ENCODE measurements at places on chromosomes 2 and 18. TPM values are rescaled to one million over a fixed set of nuclear protein-coding genes. Genes with fewer than 3 reads are reported as not detected.
A peak's percentile ranks its signal among the peaks of the same experiment; 100 is the strongest.

SCYGR4 gene
- total RNA-seq: not detected

LHCGR gene
- not detected for total RNA-seq

DYSF gene
- total RNA-seq: 82.1 TPM

NR4A2 gene
- 0.11 TPM for total RNA-seq

NOL4 gene
- not detected for total RNA-seq

EFEMP1 gene
- 3,607 TPM for total RNA-seq

MYCN gene
- total RNA-seq: 3.1 TPM

SOWAHC gene
- total RNA-seq: 6.4 TPM

KIF5C gene
- under 0.01 TPM for total RNA-seq

- DNase-seq: no peak
Observed at GRCh38 chr2:126399001-126399400, 257.0 kb upstream of the GYPC start.

DNA sequence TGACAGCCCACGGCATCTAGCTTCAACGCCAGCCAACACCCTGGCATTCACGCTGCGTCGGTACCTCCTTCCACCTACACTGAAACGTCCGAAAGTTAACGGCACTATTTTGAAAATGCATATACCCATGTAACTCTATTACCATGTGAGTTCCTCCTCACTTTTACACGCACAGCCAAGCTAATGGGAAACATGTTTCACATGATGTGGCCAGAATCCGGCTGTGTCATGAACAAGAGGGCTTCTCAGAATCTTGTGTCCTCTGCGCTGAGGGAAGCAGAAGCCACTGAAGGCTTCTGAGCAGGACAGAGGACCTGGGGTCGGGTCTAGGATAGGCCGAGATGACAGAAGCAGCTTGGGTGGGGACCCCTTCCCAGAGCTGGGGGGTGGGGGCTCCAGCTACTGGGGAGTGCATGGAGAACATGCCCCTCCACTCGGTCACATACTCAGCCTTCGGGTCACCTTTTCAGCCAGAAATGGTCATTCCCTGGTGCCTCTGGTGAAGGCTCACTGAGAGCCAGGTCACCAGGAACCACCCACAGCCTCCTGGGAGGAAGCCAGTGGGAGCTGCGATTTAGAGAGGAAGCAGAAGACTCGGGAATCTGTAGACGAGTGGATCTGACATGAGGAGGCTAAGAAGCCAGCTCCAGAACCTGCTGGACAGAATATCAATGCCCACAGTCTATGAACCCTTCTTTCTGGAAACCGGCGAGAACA, 41.5 kb downstream of the HDAC4 start:
- DNase-seq: no peak

DNA sequence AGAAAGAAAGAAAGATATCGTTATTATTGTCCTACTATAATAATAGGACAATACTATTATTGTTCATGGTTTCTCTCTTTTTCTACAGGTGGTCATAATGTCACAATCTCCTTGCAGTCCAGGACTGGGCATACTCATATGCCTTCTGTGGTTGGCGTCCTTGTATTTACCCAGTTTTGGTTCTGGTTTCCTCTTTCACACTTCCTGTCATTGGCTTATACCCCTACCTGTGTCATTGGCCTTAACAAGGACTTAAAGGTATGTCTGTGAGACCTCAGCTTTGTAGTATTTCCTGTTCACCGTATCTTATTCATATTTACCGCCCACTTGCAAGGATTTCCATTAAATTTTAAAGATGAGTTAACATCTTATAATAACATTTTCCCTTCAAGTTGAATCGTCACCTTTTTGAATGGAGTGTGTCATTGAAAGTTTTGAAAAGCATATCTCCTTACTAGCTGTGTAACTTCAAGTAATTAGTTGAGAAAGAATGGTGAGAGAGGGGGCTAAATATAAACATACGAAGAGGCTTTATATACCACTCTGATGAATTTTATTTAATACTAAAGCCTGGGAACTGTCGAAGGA, 36.5 kb upstream of the HTR2B start:
- DNase-seq: no peak

- DNase-seq: no peak
Observed at GRCh38 chr18:3594760-3595368, 144.9 kb downstream of the TGIF1 start.

- no peak for DNase-seq
Observed at GRCh38 chr2:48001498-48001897, 95.2 kb upstream of the FBXO11 start.

DNA sequence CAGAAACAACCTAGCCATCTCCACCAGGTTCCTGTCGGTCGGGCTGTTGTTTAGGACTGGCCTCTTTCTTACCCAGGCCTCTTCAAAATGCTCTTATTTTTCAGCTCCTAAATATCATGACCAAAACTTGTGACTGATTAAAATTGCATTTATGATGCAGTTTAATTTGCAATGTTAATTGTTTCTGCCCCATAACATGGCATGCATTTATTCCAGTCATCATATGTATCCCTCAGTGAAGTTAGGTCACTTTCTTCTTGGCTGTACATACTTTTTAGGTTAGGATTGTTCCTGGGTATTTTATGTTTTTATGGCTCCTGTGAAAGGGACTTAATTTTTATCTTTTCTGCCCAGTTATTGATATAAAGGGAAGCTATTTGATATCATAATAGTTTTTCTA, 50.6 kb downstream of the CHRNA1 start:
- DNase-seq: no peak

GRCh38 chr2:223536546-223536945, 65.6 kb downstream of the SCG2 start:
- no peak for DNase-seq

DNA sequence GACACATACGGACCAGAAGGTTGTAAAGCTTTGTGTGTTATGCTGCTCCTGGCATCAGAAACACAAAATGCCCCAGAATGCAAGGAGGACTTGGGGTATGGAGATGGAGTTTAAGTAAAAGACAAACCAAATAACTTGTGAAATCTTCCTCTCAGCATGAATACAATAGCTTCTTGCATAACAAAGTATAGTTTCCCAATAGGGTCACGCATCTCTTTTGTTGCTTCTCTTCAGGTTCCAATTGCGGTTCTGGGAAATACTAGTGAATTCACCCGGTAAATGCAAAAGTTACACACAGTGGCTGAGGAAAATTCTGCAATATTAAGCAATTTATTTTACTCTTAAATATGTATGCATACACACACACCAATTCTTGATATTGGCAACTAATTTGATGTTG, 339.2 kb upstream of the EPHA4 start:
- DNase-seq: no peak

- no peak for DNase-seq
Observed at GRCh38 chr2:5616019-5616418, 76.2 kb upstream of the SOX11 start.

GRCh38 chr18:61216051-61216450, 117.2 kb upstream of the CDH20 start:
- DNase-seq: no peak

GRCh38 chr2:174561283-174561971, 36.2 kb downstream of the WIPF1 start:
- DNase-seq: no peak

- peak; percentile 94 for DNase-seq
Observed at GRCh38 chr2:101328474-101329007, 20.0 kb upstream of the RNF149 start.

DNA sequence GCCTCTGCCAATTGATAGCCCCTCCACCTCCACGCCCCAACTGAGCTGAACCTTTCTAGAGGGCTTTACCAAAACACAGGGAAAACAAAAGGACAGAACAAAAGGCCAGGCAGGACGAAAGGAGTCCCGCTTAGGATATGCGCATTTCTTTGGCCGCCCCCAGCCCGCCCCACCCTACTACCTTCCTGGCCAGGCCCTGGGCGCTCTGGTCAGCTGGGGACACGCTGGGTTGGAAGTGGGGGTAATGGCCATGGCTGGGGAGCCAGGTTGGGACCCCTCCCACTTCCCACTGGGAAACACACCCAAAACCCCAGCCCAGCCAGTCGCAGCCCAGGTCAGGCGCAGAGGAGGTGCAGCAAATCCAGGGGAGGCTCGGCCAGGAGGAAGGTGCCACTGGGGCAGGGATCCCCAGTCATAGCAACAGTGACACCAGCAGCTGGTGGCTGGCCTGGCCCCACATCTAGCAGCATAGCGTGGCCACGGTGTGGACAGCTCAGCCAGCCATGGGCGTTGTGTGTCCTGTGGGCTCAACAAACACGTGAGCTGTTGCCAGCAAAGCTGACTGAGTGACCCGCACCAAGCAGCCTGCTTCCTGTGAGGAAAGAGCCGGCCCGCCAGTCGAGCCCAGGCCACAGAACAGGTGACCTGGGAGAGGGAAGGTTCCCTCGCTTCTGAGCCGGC, 24.6 kb upstream of the B3GNT7 start:
- no peak for DNase-seq

GRCh38 chr2:233668605-233669260, 3.0 kb upstream of the UGT1A9 start:
- DNase-seq: no peak

DNA sequence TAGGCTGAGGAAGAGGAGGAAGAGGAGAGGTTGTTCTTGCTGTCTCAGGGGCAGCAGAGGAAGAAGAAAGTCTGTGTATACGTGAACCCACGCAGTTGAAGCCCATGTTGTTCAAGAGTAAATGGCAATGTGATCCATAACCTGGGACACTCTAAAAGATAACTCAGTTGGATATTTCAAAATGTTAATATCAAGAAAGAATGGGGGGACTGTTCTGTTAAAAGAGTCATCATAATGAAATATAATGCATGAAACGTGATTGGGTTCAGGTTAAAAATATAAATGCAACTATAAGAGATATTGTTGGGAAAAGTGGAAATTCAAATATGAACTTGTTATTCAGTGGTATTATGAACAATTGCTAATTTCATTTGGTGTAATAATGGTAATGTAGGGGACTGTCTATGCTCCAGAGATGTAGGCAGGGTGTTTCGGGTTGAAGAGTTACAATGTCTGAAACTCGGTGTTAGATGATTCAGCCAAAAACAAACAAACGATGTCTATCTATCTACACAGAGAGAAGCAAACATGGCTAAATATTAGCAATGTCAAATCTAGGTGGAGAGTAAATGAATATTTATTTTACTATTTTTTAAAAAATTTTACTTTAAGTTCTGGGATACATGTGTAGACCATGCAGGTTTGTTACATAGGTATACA, 21.1 kb upstream of the POLE4 start:
- no peak for DNase-seq

GRCh38 chr18:8726281-8726680, 20.9 kb downstream of the MTCL1 start:
- no peak for DNase-seq

DNA sequence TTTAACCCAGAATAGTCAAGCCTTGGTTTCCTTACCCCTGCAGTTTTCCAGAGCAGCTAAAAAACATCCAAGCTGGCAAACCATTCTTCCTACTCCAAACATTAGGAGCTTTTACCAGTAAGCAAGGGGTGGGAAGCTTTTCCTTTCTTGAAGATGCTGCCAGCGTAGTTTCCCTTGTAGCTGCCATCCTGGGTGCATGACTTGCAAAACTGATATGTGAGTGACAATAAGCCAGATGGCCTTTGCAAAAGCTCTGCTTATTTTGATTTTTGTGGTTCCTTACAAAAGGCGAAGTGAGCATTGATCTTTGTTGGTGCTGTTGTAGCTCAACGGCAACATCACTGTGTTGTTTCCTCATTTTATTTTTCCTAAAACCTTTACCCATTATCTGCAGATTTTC, 138.8 kb downstream of the WDSUB1 start:
- DNase-seq: no peak

- no peak for DNase-seq
Observed at GRCh38 chr2:237866101-237866621, 6.7 kb downstream of the RAMP1 start.

GRCh38 chr2:944693-945092, 6.0 kb upstream of the SNTG2 start:
- no peak for DNase-seq

- DNase-seq: peak; percentile 99
Observed at GRCh38 chr2:71492112-71492511, 38.8 kb downstream of the DYSF start.

GRCh38 chr18:54387631-54388030, 29.9 kb downstream of the C18orf54 start:
- no peak for DNase-seq
